Esophagus squamous epithelium (tissue), 5 donors: ENCODE measurements at places on chromosomes 1 and 21.

DNA sequence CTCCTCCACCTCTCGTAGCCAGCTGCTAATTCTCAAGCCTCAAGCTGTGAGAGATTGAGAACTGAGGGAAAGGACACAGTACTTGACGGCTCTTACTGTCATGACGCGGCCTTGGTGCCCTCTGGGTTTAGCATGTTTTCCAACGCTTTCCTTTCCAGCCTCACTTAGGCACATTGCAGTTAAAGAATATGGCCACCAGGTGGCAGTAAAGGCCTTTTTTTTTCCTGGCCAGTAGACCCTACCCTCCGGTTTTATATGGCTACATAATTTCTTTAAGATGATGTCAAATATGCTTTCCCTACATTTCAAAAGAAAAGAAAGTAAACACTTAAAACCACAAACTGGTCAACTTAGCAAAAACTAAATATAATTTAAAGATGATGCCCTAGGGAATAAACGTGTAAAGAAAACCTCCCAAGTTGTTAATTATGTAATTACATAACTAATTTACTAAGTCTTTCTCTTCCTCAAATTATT lies 56.8 kb upstream of the PRDX6 start:
- no peaks in the 10 kb centered on the region for H3K27me3 ChIP-seq
- no peak overlapping the region for H3K27ac ChIP-seq
- H3K4me3 ChIP-seq, result peak overlapping the region; percentile 38
- no peak for DNase-seq
- no peaks in the 10 kb centered on the region for H3K4me1 ChIP-seq
- H3K36me3 ChIP-seq, result peaks cover 12% of the 10 kb centered on the region

GRCh38 chr21:26043891-26044290 lies 126.7 kb downstream of the APP start:
- H3K4me1 ChIP-seq, result peaks cover 5% of the 10 kb centered on the region
- H3K36me3 ChIP-seq, result no peaks in the 10 kb centered on the region
- H3K27me3 ChIP-seq, result no peaks in the 10 kb centered on the region
- DNase-seq, result no peak
- no peak overlapping the region for H3K27ac ChIP-seq
- H3K4me3 ChIP-seq, result no peak overlapping the region

GRCh38 chr1:154871374-154871773 lies 1.3 kb upstream of the KCNN3 start:
- DNase-seq, result no peak
- no peaks in the 10 kb centered on the region for H3K36me3 ChIP-seq
- no peak overlapping the region for H3K4me3 ChIP-seq
- H3K4me1 ChIP-seq, result peaks cover 28% of the 10 kb centered on the region
- peaks cover 6% of the 10 kb centered on the region for H3K27me3 ChIP-seq
- H3K27ac ChIP-seq, result no peak overlapping the region

DNA sequence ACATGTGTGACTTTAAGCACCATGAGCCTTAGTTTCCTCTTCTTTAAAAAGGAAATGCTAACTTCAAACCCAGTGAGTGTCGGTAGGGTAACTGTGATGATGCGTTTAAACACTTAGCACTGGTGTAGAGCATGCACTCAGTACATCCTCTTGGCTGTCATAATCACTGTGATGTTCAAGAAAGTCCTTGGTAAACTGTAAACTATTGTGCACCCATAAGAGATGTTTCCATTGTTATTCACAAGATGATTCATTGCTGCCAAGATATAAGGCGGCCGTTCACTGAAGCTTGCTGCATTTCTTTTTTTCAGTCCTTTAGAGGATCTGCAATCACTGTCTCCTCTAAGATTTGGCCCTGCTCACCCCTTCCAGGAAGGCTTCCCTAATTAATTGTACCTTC lies 61.8 kb upstream of the DAB1 start:
- no peak overlapping the region for H3K4me3 ChIP-seq
- no peaks in the 10 kb centered on the region for H3K36me3 ChIP-seq
- no peak for DNase-seq
- H3K4me1 ChIP-seq, result no peaks in the 10 kb centered on the region

- peaks cover 36% of the 10 kb centered on the region for H3K4me1 ChIP-seq
- H3K4me3 ChIP-seq, result no peak overlapping the region
- no peaks in the 10 kb centered on the region for H3K36me3 ChIP-seq
- peak overlapping the region; percentile 84 for H3K27ac ChIP-seq
- no peaks in the 10 kb centered on the region for H3K27me3 ChIP-seq
These were observed 158.2 kb downstream of the TGFBR3 start for GRCh38 chr1:91727763-91728162.
